ENCODE measurements at places on chromosomes 3 and 15.

DNA sequence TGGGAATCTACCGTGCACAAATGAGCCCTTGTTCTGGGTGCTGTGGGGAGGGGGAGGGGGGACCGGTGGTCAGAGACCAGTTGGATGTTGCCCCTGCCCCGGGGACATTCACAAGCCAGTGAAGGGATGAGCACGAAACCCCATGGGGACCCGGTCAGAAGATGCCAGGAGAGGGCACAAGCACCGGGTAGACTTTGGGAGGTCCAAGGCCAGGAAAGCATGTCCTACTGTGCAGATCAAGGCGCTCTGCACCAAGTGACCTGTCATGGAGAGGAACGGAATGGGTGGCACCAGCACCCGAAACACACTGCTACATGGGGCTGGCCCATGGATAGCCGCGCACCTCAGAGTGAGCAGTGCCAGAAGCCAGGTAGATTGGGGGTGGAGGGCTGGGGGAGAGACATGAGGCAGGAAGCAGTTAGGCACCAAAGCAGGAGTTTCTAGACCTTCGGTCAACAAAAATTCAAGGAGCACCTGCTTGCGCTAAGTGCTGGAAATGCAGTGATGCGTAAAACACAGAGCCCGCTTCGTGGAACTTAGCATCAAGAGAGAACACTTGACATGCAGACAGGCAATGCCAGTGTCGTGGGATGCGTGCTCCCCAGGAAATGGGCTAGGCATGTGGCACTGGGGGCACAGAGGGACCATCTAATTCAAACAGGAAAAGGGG is 99.1 kb downstream of the CPN2 start:
- DNase-seq: no peak

GRCh38 chr3:106710596-106710995 is 666.6 kb upstream of the CCDC54 start:
- no peak for DNase-seq

- no peak for DNase-seq
These were observed 7.6 kb downstream of the TATDN2 start for GRCh38 chr3:10255835-10256234.

DNA sequence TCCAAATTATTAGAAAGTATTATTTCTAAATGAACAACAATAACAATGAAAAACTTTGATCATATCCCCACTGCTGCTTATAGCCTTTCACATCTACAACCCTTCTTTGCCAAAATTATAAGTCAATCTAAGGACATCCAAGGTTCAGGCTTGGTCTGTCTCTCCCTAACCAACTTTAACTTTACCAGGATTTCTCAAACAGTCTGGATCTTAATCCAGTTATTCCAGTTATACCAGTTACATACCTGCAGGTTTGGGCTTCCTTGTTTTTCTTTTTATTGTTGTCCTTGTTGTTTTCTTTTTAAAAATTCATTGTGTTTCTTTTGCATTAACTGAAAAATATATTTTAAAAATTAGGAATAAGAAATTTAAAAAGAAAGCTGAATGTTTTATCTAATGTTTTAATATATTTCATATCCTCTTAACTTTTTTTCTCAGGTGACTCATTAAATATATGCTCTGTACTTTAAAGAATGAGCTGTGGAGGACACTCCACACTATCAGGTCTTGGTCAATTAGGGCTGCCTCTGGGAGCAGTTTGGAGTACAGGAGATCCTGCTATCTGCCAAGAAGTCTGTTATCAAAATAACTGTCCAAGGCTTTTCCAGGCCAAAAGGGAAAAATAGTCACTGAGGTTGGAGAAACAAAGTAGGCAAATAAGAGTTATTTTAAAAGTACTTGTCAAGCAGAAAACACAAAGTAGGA is 421.4 kb downstream of the EPHA6 start:
- no peak for DNase-seq

GRCh38 chr3:30081904-30082303 is 524.5 kb upstream of the TGFBR2 start:
- no peak for DNase-seq

Measured in activated naive CD4-positive, alpha-beta T cell treated with anti-CD3 and anti-CD28 coated beads, Interleukin-2, amount 50 U/mL, for 72 hours (primary cell).